ENCODE measurements at places on chromosomes 6 and 20. TPM values are rescaled to one million over a fixed set of nuclear protein-coding genes. Genes with fewer than 3 reads are reported as not detected.
A peak's percentile ranks its signal among the peaks of the same experiment; 100 is the strongest.

GRCh38 chr6:147833607-147834006 lies 325.1 kb downstream of the SAMD5 start:
- no peak for DNase-seq

GRCh38 chr6:36605560-36606391 lies 11.6 kb downstream of the SRSF3 start:
- DNase-seq, result no peak

DNA sequence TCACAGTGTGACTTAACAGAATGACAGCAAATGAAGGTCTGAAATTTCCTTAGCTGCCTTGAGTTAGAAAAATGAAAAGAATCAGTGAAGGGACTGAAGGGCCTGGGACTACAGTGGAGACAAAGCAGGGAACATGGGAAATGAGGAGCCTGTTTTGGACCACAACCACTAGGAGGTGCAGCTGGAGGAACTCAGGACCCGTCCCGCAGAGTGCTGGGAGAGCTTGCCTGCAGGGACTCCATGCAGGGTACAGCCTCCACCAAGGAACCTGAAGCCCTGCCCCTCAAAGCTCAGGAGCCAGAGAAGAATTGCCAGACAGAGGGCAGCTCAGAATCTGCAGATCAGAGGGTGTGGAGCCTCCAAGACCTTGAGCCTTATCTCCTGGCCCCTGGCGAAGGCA lies 50.7 kb downstream of the LRFN2 start:
- no peak for DNase-seq

GRCh38 chr6:610882-611281 lies 46.0 kb downstream of the HUS1B start:
- DNase-seq, result no peak

Gene OR2H2
- not detected for total RNA-seq

Gene ATP9A
- 53.7 TPM for total RNA-seq

DNA sequence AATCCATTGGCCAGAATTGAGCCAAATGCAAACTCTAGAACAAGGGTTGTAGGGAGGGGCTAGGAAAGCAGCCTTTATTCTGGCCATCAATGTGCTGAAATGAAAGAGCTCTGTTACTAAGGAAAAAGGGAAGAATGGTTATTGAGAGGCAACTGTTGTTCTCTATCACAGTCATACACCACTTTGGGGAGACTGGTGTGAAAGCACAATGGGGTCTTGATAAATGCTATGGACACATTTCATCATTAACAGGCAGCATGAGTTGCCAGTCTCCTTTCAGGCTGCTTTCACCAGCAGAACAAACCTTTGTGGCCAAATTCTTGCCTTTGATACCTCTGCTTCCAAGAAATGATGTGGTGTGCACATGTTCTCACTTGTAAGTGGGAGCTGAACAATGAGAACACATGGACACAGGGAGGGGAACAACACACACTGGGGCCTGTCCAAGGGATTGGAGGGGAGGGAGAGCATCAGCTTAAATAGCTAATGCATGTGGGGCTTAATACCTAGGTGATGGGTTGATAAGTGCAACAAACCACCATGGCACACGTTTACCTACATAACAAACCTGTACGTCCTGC lies 86.2 kb downstream of the CDS2 start:
- no peak for DNase-seq

Gene SNAP91
- total RNA-seq, result 0.17 TPM

DNA sequence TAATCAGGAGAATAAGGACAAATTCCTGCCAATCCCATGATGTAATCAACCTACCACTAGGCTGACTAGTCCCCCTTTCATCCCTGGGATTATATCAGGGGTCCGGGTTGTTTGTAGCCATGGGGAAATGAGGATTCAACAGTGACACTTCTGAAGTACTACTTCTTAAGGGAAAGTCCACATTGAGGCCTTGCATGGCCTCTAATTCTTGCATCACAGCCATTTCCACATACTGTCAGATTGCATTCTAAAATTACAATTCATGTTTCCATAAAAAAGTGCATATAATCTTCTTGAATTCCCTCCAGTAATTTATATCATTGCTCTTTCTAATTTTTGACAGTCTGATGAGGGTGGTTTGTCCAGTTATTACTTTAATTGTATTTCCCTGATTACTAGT lies 184.2 kb downstream of the PHF3 start:
- DNase-seq, result peak; percentile 54

Gene NINL
- total RNA-seq, result 16.3 TPM

- DNase-seq, result peak; percentile 75
These were observed 39.3 kb downstream of the GTF2H5 start for GRCh38 chr6:158207422-158207788.

- no peak for DNase-seq
These were observed 307.3 kb downstream of the SYNE1 start for GRCh38 chr6:152329638-152330448.

- DNase-seq, result no peak
These were observed 376.4 kb downstream of the HACE1 start for GRCh38 chr6:104483225-104483834.

DNA sequence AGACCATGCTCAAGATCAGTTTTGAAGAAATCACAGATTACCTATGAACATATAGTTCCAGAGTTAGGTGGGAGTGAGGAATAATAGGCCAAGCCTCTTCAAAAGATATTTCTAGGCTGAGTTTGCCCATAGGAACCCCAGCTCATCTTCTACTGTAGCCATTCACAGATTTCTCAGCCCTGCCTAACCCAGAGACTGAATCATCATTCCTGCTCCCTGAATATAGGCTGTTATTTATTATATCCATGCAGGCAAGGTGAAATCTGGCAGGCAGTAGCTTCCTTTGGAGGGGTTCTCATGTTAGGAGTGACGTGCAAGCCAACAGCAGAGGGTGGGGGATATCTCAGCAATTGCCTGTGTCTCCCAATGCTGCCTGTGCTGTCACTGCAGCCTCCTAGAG lies 25.6 kb upstream of the ADGRF4 start:
- DNase-seq, result no peak

DNA sequence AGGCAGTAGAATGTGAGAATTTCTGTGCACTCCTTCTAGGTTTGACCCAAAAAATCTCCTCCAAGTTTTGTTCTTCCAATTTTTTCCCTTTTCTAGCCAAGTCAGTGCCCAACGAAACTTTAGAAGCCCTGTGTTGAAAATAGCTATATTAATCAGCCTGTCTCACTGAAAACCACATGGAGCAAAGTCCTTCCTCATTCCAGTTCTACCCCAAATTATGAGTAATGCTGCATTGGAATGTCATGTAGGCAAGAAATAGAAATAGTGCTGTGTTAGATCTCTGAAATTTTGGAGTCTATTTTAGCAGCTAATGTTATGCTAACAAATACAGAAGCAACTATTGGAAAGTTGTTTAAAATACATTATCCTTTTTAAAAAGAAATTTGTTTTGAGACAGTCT lies 725.5 kb downstream of the TBC1D32 start:
- peak; percentile 56 for DNase-seq

GRCh38 chr6:84428300-84428907 lies 201.0 kb upstream of the CEP162 start:
- peak; percentile 44 for DNase-seq

- DNase-seq, result peak; percentile 49
These were observed 81.9 kb upstream of the CCN6 start for GRCh38 chr6:111971866-111972532.

DNA sequence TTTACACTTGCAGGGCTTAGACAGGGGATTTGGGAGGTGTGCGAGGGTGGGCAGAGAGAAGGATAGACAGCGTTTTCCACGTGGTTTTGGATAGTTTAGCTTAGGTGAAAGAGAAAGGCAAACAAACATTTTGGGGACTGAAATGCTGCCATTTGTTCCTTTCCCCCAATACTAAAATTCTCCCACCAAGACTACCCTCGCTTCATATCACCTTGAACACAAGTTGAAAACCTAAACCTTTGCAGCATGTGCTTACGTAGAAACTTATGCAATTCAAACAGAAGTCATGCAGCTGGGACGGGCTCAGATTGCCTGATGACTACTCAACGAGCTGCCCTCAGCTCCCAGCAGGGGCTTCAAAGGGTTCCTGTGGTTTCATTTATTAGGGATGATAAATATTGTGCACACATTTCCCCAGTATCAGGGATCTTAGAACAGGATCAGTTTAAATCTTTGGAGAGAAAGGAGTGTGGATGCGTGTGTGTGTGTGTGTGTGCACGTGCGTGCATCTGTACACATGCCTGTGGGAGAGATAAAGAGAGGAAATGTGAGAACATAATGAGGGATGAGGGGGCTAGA lies 77.3 kb downstream of the SLC22A23 start:
- DNase-seq, result peak; percentile 32

- DNase-seq, result peak; percentile 91
These were observed 308.1 kb downstream of the FOXC1 start for GRCh38 chr6:1917626-1918371.

DNA sequence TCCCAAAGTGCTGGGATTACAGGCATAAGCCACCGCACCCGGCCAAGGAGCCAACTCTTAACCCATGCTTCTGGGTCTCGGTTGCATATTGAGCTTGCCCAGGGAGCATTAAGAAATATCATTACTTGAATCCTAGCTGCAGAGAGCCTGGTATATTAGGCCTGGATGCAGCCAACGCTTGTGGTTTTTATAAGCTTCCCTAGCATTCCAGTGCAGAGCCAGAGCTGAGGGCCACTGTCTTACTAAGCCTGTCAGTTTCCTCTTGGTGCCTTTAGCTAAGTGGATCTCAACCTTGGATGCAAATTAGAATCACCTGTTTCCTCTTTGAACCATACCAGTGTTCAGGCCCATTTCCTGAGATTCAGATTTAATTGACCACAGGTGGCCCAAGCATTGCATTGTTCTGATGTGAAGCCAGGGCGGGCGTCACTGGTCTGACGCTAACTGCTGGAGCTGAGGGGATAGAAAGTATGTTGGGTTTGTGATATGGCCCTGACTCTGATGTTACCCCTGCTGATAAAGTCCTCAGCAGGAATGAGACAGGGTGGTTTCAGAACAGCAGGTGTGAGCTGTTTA lies 76.3 kb downstream of the BTBD3 start:
- DNase-seq, result no peak

DNA sequence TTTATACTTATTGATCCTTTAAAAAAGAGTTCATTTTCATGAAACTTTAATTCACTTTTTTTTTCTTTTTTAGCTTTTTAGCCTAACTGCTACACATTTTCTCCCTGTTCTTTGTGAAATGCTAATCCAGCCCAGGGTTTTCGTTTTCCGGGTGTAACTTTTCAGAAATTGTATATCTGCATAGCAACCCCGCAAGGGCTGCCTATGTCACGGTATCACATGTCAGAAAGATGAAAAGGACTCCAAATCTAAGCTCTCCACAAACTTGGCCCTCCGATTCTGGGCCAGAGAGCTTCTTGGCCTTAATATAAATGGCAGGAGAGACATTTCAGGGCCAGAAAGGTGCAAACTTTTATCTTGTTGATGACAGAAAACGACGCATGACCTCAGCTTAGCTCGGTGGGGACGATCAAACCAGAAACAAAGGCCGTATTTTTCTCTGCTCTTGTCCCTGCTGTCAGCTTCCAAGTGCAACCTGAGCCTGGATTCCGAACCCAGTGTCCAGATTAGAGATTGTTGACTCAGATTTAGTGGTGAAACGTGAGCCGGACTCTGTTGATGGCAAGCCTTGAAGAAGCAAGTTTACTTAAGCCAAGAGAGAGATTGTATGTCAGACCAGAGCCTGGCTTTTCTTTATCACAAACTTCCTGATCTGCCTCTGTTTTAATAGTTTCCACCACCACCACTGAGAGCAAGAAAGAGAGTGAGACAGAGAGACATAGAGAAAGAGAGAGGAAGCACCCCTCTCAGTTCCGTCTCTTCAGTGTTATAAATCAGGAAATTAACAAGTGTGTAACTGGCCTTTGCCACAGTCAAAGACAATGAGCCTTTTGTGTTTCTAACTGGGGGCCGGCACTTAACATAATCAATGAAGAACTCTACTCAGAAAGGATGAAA lies 157.8 kb downstream of the SCML4 start:
- peak; percentile 62 for DNase-seq

- DNase-seq, result peak; percentile 71
These were observed 74.0 kb downstream of the PTPRA start for GRCh38 chr20:2946988-2947961.

GRCh38 chr6:3372912-3373554 lies 83.8 kb downstream of the SLC22A23 start:
- no peak for DNase-seq

DNA sequence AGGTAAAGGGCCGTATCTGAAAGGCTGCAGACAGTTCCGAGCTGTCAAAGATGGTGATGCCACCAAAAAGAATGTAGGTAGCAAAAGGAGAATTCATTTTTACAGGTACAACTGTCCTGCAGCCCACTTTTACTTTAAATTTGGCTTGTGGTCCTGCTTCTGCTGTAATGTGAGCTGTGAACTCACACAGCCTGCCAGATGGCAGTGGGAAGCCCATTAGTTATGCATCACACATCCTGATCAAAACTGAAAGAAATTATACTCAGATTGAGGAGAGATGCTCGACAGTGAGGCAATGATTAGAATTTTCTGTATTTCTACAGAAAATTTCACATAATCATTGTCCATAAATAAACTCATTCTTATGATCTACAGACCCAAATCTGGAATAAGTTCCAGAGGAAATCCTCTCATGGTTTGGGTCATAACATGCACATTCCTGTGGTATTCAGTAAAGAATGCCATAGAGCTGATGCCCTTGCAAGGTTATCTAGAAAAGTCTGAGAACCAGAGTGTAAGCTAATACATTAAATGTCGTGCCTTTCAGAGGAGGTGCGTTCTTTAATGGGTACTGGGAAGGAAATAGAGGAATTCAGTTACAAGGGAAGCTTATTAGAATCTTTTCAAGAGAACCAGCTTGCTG lies 23.9 kb upstream of the E2F3 start:
- DNase-seq, result peak; percentile 87

DNA sequence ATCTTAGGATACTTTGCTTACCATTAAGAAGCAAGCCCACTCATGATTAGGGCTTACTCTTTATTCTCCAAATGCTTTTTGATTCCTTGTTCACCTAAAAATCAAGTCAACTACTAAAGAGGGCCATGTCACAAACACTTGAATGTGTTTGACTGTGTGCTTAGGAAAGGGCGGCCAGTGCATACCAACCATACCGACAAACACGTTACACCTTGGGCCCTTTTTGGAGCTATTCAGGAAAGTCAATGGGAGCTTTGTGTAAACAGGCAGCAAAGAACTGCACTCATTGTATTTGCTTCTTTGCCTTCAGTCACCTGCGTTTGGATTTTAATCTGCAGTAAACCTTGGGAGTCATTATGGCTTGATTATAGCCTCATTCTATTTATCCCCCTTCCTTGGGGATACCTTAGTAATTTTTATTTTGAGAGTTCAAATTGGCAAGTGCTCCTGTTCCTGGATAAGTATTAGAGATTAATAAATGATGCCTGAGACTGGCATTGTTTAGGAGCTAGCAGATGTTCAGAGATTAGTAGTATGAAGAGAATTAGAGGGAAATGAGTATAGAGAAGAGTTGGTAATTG lies 102.6 kb upstream of the HDGFL1 start:
- no peak for DNase-seq

Gene RIN2
- 61.4 TPM for total RNA-seq

GRCh38 chr20:44997171-44997570 lies 30.9 kb downstream of the STK4 start:
- DNase-seq, result no peak

- no peak for DNase-seq
These were observed 6.7 kb upstream of the SLC17A9 start for GRCh38 chr20:62945771-62946339.

GRCh38 chr6:43807228-43808061 lies 37.4 kb downstream of the VEGFA start:
- peak; percentile 65 for DNase-seq

GRCh38 chr6:1363729-1364572 lies 25.4 kb upstream of the FOXF2 start:
- no peak for DNase-seq

Gene MDFI
- total RNA-seq, result 3.3 TPM

Gene RUNX2
- 2.1 TPM for total RNA-seq

- no peak for DNase-seq
These were observed 7.8 kb downstream of the PANK2 start for GRCh38 chr20:3896853-3897583.
